ENCODE measurements at places on chromosomes 12 and 14. TPM values are rescaled to one million over a fixed set of nuclear protein-coding genes. Genes with fewer than 3 reads are reported as not detected.
A peak's percentile ranks its signal among the peaks of the same experiment; 100 is the strongest.

- DNase-seq = no peak
Observed at GRCh38 chr12:44381341-44381740, 494.8 kb downstream of the NELL2 start.

DNA sequence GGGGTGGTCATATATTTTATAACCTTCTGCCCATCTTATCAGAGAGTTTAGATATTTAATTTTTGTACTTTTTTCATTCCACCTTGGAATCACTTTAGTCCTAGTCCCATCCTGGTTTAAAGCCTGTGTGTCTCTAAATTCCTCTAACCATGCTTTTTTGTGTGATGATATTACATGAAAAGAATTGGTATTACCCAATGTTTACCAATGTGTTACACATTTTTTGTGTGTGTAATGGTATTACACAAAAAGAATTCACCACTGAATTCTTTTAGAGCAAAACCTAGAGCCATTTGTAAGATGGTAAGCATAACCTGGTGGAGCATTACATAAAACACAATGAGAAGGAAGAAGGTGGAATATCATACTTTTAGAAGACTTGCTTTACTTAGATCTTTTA is 77.5 kb downstream of the FAR2 start:
- no peak for DNase-seq

GRCh38 chr12:100942984-100943749 is 148.6 kb downstream of the ANO4 start:
- DNase-seq = no peak

The SSTR1 gene
- total RNA-seq = 10.8 TPM

GRCh38 chr14:36662543-36663403 is 1.1 kb downstream of the PAX9 start:
- DNase-seq = peak; percentile 70

GRCh38 chr12:113049976-113050742 is 6.4 kb upstream of the DTX1 start:
- peak; percentile 81 for DNase-seq

- peak; percentile 77 for DNase-seq
Observed at GRCh38 chr14:23183479-23183878, at the start of gene SLC7A8. Gene SLC7A8, minus strand, starts transcription at chr14:23183660. Its CDS starts 746 bp downstream, at chr14:23182914.

The KRT2 gene
- total RNA-seq = not detected

DNA sequence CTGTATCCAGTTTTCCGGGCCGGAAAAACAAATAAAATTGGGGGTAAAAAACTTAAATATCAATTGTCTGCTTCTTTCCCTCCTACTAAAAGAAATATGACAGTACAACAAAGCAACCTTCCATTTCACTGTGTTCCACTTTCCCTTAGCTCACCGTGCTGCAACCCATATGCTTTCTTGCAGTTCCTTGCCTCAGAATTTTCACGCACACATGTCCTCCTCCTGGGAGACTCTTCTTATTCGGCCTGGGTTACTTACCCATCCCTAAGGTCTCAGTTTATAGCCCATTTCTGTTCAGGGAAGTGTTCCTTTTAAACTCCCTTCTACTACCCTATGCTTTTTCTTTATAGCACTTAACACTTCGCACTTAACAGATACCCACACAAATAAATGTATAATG is 4.5 kb upstream of the MAGOHB start:
- DNase-seq = no peak

- no peak for DNase-seq
Observed at GRCh38 chr12:116804051-116804450, 65.9 kb downstream of the RNFT2 start.

DNA sequence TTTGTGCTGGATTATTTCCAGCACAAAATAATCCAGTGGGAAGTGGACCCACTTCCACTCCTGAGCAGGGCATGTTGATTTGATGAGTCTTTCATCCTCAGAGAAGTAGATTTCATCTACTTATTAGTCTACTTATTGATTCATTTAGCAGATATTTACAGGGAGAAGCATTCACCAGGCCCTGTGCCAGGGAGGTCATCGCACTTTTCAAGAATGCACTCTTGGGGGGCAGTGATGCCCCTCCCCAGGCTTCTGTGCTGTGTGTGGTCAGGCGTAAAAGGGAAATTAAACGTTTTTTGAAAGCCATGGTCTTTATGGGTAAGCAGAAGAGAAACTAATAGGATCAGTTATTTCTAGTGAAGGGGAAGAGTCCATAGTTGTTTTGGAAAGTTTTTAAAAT is 610.7 kb upstream of the TMEM132C start:
- DNase-seq = no peak

The C12orf75 gene
- 7.7 TPM for total RNA-seq

DNA sequence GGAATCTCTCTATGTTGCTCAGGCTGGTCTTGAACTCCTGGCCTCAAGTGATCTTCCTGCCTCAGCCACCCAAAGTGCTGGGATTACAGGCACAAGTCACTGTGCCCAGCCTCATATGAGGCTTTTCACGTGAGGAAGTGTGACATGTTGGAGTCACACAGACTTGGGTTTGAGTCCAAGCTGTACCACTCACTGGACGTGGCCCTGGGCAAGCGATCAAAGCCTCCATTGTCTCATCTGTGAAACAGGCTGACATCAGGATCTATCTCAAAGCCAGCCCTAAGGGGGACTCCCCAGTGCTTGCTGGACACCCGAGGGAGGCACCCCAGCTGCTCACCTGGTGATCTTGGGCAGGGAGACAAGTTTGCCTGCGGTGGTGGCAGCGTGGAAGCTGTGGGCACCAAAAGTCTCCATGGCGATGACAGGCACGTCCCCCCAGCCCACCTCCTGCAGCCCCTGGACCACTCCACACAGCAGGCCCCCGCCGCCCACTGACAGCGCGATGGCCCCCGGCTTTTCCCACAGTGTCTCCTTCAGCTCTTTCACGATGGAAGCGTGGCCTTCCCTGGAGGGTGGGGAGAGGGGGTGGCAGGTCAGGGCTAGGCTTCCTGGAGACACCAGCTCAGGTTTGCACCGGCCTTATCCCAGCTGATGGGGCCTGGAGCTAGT is 6.7 kb downstream of the SDS start:
- DNase-seq = peak; percentile 56

DNA sequence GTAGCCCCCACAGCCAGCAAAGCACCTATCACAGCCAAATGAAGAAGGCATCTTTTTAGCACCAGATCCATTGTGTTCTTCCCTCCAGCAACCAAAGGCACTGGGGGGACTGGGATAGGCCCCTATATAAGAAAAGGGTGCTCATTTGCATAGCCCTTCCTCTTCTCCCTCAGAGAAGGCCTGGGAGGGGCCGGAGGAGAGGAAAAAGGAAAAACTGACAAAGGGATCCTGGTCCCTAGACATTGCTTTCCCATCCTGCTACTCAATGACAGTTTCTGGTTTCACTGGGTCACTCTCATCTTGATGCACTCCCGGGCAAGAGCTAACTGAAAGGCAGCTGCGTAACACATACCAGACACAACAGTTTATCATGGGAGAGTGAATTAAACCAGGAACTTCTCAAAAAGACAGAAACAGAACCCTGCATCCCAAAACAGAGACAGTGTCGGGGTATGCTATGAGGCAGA is at the start of gene PMEL:
PMEL (minus strand) TSS at position 102 of the 467 bp plus-strand sequence; CDS start at position 71, 31 bp downstream.
- peak; percentile 81 for DNase-seq

DNA sequence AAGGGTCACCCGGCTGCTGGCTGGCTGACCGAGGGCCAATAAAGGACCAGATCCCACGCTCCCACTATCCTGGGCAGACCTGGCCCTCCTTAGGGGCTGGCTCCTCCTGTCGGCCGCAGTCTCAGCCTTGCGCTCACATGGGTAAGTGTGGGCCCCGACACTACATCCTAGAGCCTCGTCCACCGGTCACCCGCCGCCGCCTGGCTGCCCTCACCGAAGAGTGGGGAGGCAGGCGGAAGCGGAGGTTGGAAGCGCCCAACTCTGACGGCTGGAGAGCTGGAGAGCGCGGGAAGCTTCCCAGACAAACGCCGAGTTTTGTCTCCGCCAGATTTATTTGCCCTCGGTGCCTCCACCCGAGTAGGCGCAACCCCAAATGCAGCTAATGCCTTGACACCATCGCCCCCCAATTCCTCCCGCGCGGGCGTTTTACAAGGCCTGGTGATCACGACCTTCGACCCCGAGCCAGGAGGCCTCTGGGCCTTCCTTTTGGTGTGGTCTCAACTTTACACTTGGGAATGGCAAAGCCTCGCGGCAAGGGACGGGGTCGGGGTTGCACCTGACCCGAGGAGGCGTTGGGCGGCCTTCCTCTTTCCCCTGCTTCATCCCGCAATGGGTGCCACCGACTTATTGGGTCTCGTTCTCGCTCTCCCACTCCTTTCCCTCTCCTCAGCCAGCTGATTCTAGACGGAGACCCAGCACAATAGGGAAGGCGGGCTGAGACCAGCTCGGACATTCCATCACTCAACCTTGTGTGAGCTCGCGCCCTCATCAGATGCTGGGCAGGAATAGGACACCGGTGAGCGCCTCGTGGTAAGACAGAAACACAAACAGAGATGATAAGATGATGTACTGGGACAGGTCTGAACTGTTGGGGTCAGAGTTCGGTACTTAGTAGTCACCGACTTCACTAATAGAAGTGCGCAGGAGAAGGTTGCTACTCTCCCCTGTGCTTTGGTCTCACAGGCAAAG is 78.3 kb upstream of the ANO4 start:
- DNase-seq = peak; percentile 68

The SOAT2 gene
- not detected for total RNA-seq

The SLC6A15 gene
- 26.4 TPM for total RNA-seq

The FGF23 gene
- 0.37 TPM for total RNA-seq

DNA sequence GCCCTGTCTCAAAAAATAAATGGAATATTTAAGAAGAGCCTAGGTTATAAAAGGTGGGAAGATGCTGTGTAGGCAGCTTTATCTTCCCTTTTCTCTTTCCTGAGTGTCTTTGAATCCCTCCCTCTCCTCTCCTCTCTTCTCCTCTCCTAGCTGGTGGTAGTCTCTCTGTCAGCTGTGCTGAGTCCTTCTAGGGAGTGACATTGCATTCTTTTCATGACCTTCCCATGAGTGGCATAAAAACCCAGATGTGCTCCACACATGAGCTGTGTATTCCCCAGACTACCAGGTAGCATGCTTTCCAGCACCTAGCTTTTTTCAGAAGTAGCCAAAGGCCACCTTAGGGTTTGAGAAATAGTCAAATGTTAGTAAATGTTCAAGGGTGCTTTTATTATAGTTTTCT is 23.6 kb downstream of the SAMD4A start:
- DNase-seq = no peak

The KIF21A gene
- total RNA-seq = 44.7 TPM

DNA sequence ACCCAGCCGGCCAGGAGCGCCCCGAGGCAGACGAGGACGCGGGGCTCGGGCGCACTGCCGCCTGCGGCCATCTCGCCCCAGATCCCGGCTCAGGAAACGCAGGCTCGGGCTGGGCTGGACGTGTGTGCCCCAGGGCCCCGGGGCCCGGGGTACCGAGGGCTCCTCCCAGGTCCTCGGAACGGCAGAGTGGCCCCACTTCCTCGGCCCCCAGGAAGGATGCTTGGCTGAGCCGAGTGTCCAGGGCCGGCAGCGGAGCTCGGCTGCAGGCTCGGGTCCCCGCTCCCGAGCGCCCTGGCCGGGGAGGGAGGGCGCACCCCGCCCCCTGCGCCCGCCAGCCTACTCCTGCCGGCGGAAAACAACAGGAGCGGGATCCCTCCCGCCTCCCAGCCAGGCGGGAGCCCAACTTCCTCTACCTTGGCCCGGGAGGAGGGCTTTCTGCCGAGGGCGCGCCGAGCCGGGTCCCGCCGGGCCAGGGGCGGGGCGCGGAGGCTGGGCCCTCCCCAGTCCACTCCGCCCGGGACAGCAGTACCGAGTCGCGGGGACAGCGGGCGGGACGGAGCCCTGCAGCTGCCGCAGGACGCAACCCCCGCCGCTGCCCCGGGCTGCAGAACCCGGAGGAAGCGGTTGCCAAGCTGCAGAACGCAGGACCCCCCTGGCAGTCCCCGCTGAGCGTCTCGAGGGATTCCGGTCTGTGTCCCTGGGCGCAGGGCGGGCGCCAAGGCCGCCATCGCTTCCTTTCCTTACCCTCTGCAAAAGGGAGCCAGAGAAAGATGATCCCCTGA is at the start of gene VSIG10:
VSIG10 (minus strand) TSS at position 411 of the 782 bp plus-strand sequence; CDS start at position 71, 340 bp downstream.
- peak; percentile 94 for DNase-seq

- DNase-seq = peak; percentile 59
Observed at GRCh38 chr12:6770600-6770999, 1.7 kb upstream of the LAG3 start.

The RDH12 gene
- total RNA-seq = 0.48 TPM
